ENCODE measurements at places on chromosomes 4 and X.

DNA sequence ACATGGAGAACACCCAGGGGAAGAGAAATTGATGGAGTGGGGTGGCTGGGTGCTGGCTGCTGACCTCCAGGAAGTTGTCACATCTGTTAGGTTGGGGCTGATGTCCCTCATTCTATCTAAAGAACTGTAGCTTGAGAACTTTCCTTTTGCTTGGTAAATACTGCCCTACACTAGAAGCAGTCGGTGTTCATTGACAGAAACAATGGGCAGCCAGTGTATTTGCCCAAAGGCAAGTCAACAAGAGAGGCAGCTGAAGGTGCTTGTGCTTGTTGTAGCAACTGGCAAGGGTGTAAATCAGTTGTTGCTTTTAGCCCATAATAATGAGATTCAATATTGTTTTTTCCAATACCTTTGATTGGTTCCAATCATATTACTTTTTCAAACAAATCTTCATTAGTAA lies 956 bp downstream of the TMEM154 start:
- DNase-seq, result no peak

DNA sequence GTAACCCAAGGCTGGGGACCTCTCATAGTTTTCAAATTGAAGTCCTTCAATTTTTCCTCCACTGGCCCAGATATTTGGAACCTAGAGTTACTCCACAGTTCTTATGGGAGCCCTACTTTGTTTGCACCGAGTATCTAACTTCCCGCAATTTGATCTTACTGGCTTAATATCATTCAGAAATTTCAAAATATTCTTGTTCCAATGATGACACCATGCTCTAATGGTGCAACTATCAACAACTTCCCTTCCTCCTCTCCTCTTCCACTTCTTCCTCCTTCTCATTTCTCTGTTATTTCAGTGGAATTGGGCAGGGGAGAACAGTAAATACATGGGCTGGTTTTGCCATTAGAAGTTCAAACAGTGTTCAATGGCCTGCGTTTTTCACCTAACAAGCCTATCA lies 20.2 kb downstream of the PDCL2 start:
- DNase-seq, result no peak

- no peak for DNase-seq
Measured at GRCh38 chr4:54842226-54842625, 184.5 kb downstream of the KIT start.

- DNase-seq, result no peak
Measured at GRCh38 chr4:163486321-163486720, 8.2 kb upstream of the TMA16 start.

GRCh38 chrX:43970528-43970927 lies 2.7 kb downstream of the NDP start:
- no peak for DNase-seq

DNA sequence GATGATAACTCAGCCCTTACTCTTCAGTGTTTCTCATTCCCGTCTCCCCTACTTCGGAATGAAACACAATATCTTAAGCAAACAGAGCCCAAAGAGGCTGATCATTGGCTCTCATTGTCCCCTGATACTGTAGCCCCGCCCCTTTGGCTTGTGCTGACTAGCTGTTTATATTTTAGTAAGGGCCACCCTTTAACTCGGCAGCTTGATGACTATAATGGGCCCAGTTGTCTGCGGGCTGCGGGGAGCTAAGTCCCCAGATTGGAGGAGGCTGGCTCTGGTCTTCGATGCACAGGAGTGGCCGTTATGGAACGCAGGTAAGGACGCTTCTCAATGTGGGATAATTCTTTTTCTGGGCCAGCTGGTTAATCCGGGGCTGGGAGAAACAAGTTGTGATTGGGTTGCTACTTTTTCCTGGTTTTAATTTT lies at the start of gene TRIM2:
Gene TRIM2, plus strand, starts transcription at position 197 of the 425 bp plus-strand sequence. Its CDS starts 88 bp downstream, at position 285.
- no peak for DNase-seq

DNA sequence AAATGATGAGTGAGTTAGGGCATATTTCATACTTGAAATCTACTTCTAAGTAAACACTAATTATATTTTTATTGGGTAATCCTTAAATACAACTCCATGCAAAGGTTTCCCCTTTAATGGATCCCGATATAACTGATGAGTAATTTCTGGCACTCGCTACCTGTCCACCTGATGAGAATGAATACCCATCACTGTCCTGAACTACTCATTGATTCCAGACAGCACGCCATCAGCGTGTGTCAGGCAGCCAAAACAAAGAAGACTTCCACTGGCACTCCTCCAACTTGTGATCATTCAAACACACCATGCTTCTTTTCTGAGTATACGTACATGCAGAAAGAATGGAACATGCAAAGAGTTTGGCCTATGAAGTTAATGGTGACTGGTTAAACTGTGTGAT lies 69.4 kb downstream of the HCCS start:
- no peak for DNase-seq

- DNase-seq, result no peak
Measured at GRCh38 chr4:36716874-36717273, 435.5 kb downstream of the DTHD1 start.

GRCh38 chr4:17236686-17237085 lies 275.2 kb downstream of the QDPR start:
- DNase-seq, result no peak

- DNase-seq, result no peak
Measured at GRCh38 chr4:76407440-76408119, 13.4 kb downstream of the CCDC158 start.

- DNase-seq, result no peak
Measured at GRCh38 chr4:156628858-156629257, 342.7 kb downstream of the PDGFC start.

GRCh38 chr4:139773560-139774318 lies 108.1 kb downstream of the MGST2 start:
- DNase-seq, result no peak

GRCh38 chrX:69424161-69424560 lies 80.0 kb upstream of the NALF2 start:
- no peak for DNase-seq

DNA sequence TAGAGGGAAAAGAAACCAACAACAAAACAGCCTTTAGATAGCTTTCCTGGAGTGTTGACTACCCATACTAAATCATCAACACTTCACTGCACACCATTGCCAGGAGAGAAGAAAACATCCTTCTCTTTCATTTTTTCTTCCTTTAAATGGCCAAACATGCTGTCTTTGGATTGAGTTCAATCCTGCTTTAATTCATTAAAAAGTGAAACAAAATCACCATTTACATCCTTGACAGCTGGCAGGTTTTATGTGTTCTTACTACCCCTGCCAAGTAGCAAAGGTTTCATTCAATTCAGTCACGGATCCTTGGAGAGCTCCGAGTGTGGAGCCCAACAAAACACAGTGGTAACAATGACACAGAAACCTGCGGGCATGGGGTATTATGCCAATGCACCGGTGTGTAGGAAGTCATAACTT lies 568.3 kb downstream of the ANKRD50 start:
- no peak for DNase-seq

- no peak for DNase-seq
Measured at GRCh38 chr4:17924189-17924588, 97.4 kb downstream of the LCORL start.

DNA sequence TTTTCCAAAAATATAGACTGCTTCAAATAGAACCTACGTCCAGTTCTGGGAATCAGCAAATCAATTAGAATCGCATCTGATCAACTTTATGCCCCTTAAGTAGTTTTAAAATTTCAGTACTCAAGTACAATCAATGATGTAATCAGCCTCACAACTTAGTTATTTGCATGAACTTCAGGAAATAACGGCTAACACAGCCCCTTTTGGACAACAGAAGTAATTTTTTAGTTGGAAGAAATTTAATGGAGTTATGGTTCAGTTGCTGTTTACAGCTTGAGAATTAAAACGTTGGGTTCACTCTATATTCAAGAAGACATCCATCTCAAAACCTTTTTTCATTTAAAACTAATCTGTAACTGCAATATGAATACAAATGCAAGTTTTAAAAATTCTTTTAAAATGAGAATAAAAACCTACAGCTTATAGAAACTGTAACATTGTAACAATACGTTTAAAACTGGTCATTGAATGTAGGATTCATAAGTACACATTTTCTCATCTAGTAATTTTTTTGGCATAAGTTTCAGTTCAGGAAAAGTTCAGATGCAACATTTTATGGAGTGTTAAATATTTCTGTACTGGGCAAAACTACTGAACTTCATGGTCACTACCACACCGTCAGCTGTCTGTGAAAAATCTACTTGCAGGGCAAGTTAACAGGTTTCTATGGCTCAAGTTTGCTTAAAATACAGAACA lies 956 bp downstream of the TAPT1 start:
- no peak for DNase-seq
